ENCODE measurements at places on chromosomes 12 and 14.
A peak's percentile ranks its signal among the peaks of the same experiment; 100 is the strongest.

- DNase-seq, result no peak
- H3K4me3 ChIP-seq, result no peak overlapping the region
- no peaks in the 10 kb centered on the region for H3K36me3 ChIP-seq
Observed at GRCh38 chr12:95416111-95416636, 57.8 kb upstream of the METAP2 start.

- peak overlapping the region; percentile 76 for H3K27ac ChIP-seq
- H3K27me3 ChIP-seq, result no peaks in the 10 kb centered on the region
- H3K4me3 ChIP-seq, result no peak overlapping the region
- no peaks in the 10 kb centered on the region for H3K36me3 ChIP-seq
- DNase-seq, result no peak
Observed at GRCh38 chr12:45285717-45286116, 69.8 kb downstream of the ANO6 start.

DNA sequence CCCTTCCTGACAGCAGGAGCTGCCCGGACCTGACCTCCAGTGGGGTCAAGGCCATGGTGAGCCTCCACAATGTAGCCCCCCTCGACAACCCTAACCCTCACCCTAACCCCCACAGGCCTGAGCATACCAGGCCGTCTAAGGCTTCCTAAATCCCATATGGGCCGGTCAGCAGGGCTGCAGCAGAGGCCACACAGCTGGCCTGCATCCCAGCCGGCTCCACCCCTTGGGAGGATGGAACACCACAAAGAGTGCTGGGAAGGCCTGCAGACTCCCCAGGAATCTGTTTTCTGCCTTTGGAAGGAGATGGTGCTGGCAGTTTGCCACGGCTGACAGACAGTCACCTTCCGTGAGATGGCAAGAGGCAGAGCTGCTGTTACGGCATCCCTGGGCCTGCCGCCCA is 2.8 kb downstream of the TMEM179 start:
- no peak overlapping the region for H3K27ac ChIP-seq
- H3K4me1 ChIP-seq, result peaks cover 7% of the 10 kb centered on the region
- H3K36me3 ChIP-seq, result no peaks in the 10 kb centered on the region
- DNase-seq, result no peak
- no peak overlapping the region for H3K4me3 ChIP-seq

DNA sequence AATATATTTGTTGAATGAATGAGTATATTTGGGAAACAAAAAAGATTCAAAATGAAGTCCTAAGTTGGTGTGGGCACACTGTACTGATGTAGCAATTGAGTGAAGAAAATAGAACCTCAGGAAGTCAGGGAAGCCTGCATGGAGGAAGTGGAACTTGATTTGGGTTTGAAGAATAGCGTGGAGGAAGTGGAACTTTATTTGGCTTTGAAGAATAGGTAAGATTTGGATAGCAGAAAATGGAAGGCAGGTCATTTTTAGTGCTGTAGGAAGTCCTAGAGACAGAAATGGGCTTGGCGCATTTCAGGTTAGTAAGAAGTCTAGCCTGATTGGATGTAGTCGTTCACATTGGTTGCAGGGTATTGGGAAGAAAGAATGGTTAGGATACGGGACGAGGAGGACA is 5.4 kb downstream of the C12orf75 start:
- no peak overlapping the region for H3K4me3 ChIP-seq
- peaks cover 10% of the 10 kb centered on the region for H3K4me1 ChIP-seq
- H3K36me3 ChIP-seq, result no peaks in the 10 kb centered on the region
- H3K27ac ChIP-seq, result no peak overlapping the region
- DNase-seq, result peak; percentile 57

- H3K27ac ChIP-seq, result no peak overlapping the region
- H3K4me3 ChIP-seq, result no peak overlapping the region
- H3K36me3 ChIP-seq, result no peaks in the 10 kb centered on the region
- H3K27me3 ChIP-seq, result no peaks in the 10 kb centered on the region
- no peaks in the 10 kb centered on the region for H3K4me1 ChIP-seq
Observed at GRCh38 chr14:44027397-44027796, 479.7 kb downstream of the FSCB start.

DNA sequence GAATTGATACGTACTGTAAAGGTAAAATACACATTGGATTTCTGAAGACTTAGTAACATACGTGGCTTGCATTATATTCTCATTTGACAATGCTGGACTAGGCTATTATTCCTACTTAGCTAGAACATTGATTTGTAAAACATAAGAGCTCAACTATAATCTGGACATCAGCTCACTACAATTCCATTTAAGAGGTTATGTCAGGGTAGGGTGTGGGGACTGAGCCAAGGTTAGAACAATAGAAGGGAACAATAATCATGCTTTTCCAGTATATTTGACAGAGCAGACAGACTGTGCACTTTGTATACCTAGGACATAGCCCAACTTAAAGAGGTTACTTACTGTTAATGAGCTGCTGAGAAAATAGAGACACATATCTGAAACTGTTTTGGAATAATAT is 10.8 kb downstream of the ZCRB1 start:
- no peak for DNase-seq
- H3K4me3 ChIP-seq, result no peak overlapping the region
- H3K27ac ChIP-seq, result no peak overlapping the region
- H3K4me1 ChIP-seq, result no peaks in the 10 kb centered on the region
- H3K27me3 ChIP-seq, result no peaks in the 10 kb centered on the region

DNA sequence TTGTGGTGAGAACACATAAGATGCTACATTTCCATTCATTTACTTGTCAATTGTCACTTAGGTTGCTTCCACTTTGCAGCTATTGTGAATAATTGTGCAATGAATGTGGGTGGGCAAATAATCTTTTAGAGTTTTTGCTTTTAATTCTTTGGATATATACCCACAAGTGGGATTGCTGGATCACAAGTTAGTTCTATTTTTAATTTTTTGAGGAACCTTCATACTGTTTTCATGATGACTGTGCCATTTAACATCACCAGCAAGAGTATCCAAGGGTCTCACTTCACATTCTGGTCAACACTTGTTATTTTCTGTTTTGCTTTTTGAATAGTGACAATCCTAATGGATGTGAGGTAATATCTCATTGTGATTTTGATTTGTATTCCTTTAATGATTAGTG is 10.5 kb downstream of the CLEC6A start:
- no peaks in the 10 kb centered on the region for H3K27me3 ChIP-seq
- H3K4me1 ChIP-seq, result no peaks in the 10 kb centered on the region
- H3K27ac ChIP-seq, result no peak overlapping the region
- H3K4me3 ChIP-seq, result no peak overlapping the region

GRCh38 chr12:122873540-122873939 is 22.4 kb downstream of the VPS37B start:
- no peak for DNase-seq
- H3K27ac ChIP-seq, result peak overlapping the region; percentile 83
- no peaks in the 10 kb centered on the region for H3K27me3 ChIP-seq
- H3K4me1 ChIP-seq, result peaks cover 80% of the 10 kb centered on the region

Measured in esophagus muscularis mucosa (tissue), 4 donors.